ENCODE measurements at places on chromosomes 13 and 19.

GRCh38 chr19:4367781-4368127 is 24.4 kb downstream of the MPND start:
- no peak for DNase-seq

DNA sequence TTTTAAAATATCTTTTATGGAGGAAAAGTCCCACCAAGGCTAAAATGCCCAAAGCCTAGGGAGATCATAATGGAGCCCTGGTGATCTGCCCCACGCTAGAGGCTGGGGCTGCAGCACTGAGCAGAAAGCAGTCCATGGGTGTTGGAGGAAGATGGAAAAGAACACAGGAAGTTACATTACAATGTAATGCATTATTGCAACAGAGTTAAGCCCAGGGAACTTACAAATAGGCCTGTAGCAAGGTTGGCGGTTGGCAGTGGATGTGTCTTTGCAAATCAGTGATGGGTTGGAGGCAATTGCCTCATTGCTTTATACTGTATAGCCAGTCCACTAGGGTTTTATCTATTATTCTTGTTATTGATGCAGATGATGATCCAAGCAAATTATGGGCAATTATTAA is 399.9 kb downstream of the NDFIP2 start:
- no peak for DNase-seq

GRCh38 chr19:38830039-38830733 is 1.4 kb downstream of the ECH1 start:
- peak; percentile 58 for DNase-seq

GRCh38 chr19:3151563-3152418 is 16.0 kb downstream of the GNA15 start:
- DNase-seq: peak; percentile 38

DNA sequence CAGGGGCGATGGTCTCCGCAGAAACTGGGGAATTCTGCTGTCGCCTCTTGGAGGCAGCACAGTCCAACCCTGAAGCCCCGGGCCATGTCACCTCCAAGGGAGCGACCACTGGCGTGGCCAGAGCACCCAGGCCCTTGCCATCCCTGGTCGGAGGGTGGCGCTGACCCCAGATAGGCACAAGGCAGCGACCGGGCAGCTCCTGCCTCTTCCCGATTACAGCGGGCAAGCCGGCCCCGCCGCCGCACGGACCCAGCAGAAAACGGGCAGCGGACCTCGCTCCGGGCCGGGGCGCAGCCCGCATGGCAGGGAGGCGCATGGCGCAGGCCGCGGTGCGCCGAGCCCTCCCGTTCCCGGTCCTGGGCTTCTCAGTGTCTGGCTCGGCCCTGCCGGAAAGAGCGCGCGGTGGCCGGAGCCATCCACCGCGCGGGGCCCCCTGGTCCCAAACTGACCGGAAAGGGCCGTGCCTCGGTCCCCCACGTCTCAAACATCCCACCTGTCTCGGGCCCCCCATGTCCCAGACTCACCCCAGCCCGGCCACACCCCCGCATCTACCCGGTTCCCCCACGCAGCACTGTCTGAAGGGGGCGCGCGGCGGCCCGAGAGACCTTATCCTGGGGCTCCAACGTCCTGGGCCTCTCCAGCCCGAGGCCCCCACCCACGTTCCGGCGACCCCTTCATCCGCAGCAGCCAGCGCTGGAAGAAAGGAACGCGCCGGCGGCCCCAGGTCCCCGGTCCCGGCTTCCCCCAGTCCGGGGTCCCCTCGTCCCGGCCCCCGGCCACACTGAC is 727 bp downstream of the CERS1 start:
- no peak for DNase-seq

GRCh38 chr13:61988810-61989209 is 573.2 kb upstream of the PCDH20 start:
- DNase-seq: no peak

DNA sequence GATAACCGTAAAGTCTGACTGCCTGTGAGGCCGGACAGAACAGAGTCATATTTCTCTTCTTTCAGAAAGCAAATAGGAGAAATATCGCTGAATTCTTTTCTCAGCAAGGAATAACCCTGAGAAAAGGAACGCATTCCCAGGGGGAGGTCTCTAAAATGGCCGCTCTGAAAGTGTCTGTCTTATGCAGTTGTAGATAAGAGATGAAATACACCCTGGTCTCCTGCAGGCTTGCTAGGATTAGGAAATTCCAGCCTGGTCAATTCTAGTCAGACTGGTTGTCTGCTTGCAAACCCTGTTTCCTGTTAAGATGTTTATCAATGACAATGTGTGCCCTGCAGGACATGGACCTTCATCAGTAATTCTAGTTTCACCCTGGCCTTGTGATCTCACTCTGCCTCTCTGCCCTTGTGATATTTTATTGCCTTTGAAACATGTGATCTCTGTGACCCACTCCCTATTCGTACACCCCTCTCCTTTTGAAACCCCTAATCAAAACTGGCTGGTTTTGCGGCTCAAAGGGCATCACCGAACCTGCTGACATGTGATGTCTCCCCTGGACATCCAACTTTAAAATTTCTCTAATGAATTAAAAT is 934.8 kb upstream of the SPRY2 start:
- DNase-seq: no peak

- DNase-seq: no peak
These were observed 599 bp downstream of the ZNF331 start for GRCh38 chr19:53538378-53539109.

Data from A172 (cell line).